ENCODE measurements at places on chromosomes 1 and 21. TPM values are rescaled to one million over a fixed set of nuclear protein-coding genes. Genes with fewer than 3 reads are reported as not detected.

DNA sequence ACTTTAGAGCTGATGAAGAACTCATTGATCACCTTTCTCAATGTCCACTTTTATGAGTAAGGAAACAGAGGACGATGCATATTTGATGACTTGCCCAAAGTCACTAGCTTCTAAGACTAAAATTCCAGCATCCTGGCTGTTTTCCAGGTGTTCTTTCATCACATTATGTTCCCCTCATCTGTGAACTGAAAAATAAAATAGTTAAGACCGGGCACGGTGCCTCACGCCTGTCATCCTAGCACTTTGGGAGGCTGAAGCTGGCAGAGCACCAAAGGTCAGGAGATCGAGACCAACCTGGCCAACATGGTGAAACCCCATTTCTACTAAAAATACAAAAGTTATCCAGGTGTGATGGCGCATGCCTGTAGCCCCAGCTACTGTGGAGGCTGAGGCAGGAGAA lies 297.5 kb downstream of the DUSP10 start:
- ATAC-seq: no peak

GRCh38 chr1:84001501-84001900 lies 2.6 kb upstream of the TTLL7 start:
- no peak for ATAC-seq

Gene PRAMEF1
- not detected for total RNA-seq

DNA sequence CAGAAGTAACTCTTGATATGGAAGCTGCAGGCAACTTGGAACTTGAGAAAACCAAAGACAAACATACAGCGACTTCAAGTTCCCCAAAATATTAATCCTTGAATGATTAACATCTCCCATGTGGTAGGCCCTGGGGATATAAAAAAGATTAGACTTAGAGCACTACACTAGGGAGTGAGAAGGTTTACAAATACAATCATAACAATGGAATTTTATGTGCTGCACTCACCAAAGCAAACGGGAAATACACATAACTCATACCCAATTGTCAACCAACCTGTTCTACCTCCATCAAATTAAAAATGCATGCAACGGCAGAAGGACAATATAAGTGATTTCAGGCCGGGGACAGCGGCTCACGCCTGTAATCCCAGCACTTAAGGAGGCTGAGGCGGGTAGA lies 3.7 kb downstream of the SMYD3 start:
- peak; percentile 92 for ATAC-seq

Gene IVL
- 145 TPM for total RNA-seq

GRCh38 chr1:227603327-227603726 lies 40.0 kb downstream of the ZNF678 start:
- no peak for ATAC-seq

- no peak for ATAC-seq
These were observed 44.8 kb downstream of the BACH1 start for GRCh38 chr21:29343519-29343918.

Gene NPR1
- total RNA-seq: 1.8 TPM

All from esophagus mucosa (tissue), 1 donor.